Activated CD4-positive, CD25-positive, alpha-beta regulatory T cell treated with anti-CD3 and anti-CD28 coated beads, Interleukin-2, amount 50 U/mL, for 72 hours (primary cell): ENCODE measurements at places on chromosomes 16 and 17.

- no peak for DNase-seq
Measured at GRCh38 chr16:52499060-52499440, 47.9 kb downstream of the TOX3 start.

GRCh38 chr16:68382296-68382718 is 66.0 kb downstream of the SMPD3 start:
- no peak for DNase-seq

DNA sequence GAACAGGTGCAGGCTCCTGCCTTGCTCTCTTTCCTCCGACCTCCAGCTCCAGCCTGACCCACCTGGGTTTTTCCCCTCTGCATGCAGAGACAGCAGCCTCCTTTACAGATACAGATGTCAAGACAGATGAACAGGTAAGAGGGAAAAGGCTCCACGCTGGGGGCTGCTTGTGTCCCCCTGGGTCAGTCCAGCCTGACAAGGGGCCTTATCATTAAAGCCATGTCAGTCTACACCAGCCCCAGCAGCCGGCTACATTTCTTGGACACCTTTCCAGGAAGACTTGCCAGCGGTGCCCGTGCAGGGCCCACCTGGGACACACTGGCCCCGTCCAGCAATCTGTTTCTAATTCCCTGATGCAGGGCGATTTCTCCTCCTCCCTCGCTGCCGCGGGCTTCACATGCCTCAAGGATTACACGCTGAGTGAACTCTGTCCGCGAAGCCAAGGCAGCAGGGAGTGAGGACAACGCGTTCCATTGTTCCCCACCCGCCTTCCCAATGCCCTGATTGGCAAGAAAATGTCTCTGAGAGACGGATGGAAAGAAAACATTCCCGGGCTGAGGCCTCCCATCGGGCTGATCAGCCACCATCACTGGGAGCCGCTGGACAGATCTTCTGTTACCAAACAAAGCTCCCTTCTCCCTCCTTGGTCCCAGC is 184.7 kb downstream of the C16orf95 start:
- no peak for DNase-seq

GRCh38 chr17:70053241-70054234 is 21.5 kb upstream of the KCNJ16 start:
- DNase-seq, result no peak

GRCh38 chr17:69539781-69540319 is 125.4 kb downstream of the MAP2K6 start:
- DNase-seq, result no peak

DNA sequence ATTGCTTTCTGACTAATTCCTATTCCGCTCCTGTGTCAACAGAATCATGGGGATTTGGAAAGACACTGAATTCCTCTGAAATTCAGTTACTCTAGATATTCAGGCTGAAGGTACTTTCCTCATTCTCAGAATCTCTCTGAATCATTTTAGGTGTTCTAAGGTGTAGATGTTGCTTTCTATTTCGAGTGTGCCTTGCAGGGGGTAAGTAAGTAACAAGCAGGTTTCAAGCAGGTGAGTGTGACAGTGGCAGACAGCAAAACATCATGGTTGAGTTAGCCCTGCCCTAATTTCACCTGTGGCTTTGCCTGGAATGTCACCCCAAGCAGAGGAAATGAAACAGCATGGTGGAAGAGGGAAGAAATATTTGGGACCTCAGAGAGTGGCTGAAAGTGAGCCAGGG is 75.1 kb downstream of the SHISA9 start:
- DNase-seq, result no peak

- no peak for DNase-seq
Measured at GRCh38 chr16:84932681-84933080, 78.7 kb downstream of the ZDHHC7 start.

GRCh38 chr17:59105852-59106462 is 723 bp downstream of the TRIM37 start:
- peak; percentile 77 for DNase-seq

DNA sequence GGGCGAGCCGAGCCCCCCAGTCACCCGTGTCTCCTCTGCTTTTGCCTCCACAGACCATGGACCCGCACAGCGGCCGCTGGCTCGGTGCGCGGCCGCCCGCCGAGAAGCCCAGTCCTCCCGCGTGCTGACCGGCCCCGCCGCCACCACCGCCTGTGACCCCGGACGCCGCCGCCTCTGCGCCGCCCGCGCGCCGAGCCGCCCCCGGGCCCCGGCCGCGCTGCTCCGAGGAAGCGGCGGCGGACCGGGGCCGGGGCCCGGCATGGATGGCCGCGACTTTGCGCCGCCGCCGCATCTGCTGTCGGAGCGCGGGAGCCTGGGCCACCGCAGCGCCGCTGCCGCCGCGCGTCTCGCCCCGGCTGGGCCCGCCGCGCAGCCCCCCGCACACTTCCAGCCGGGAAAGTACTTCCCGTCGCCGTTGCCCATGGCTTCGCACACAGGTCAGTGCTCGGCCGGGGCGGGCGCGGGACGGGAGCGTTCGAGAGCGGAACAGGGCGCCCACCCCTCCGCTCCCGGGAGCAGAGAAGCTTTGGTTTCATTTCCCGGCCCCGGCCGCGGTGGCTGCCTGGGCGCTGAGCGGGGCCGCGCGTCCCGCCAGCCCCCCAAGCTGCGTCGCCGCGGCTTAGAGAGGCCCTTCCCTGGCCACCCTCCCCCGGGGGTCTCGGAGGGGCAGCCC is 4.4 kb downstream of the BAHCC1 start:
- no peak for DNase-seq

DNA sequence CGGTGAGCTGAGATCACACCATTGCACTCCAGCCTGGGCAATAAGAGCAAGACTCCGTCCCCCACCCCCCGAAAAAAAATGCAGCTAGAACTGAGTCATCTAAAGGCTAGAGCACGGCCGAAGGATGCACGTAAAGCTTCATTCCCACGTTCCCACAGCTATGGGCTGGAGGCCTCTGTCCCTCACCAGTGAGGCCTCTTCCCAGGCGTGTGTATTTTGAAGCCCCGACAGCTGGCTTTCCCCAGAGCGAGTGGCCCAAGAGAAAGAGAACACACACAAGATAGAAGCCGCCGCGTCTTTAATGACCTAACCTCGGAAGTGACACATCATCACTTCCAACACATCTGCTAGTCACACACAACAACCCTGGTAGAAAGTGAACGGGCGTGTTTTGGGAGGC is 6.6 kb upstream of the KCTD5 start:
- DNase-seq, result no peak

- no peak for DNase-seq
Measured at GRCh38 chr16:74034862-74035261, 261.8 kb upstream of the PSMD7 start.

DNA sequence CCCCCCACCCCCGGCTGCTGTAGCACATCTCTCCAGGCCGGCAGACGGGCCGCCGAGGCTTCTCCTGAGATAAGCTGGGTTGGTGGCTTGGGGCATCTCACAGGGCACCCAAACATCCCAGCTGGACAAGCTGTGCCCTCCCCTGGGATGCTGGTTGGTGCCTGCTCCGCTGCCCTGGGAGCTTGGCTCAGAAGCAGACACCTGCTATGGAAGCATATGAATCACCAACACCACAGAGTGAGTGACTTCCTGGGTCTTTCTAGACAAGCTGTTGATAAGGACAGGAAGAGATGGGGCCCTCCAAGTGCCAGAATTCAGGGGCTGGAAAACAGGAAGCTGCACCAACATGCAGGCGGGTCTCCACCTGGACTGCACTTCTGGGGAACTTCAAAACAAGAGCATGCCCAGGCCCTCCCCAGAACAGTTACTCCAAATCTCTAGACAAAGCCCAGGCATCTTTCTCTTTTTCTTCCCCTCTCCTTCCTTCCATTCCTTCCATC is 13.7 kb downstream of the C16orf95 start:
- no peak for DNase-seq

DNA sequence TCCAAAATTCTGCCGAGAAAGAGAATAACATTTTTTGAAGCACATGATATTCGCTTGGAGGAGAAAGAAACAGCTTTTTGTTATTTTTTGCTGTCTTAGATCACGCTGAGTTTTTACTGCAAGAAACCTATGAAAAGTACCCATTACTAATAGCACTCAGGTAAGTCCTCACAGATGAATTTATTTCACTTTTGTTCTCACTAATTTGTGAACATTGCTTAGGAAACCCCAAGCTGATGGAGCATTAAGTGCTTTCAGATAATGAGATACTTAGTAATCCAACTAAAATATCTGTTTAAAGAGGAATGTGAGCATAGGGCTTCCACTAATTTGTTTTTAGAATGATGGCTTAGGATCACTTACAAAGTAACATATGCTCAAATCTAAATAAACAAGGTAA is 45.7 kb downstream of the MYO1D start:
- DNase-seq, result no peak
